ENCODE measurements at places on chromosomes 4 and X.

GRCh38 chrX:18041656-18042055, 179.0 kb downstream of the BEND2 start:
- DNase-seq = no peak

GRCh38 chrX:36908801-36909675, 99.1 kb upstream of the FAM47C start:
- peak; percentile 65 for DNase-seq

DNA sequence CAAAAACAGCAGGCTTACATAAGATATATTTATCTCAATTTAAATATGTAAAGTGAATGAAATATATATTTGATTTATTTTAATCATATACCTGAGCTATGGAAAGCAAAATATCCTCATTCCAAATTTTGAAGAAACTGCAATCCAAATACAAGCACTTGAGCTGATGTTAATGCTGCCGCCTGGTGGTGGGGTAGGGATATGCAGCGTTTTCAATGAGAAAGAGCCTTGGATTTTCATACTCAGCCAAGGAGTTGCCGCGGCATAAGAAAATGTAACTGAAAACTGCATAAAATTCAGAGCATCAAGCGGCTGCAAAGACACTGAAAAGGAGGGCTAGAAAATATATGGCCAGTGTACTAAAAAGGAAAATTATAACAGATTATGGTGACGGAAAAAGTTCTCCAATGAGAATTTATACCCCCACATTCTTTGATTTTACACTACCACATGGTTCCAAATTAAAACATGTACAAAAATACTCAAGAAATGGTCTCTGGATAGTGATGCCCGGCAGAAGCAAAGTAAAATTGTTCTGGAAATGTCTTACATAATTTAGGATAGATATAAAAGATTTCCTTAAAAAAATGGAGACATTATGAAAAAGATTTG, 660.3 kb upstream of the PITX2 start:
- peak; percentile 84 for DNase-seq

DNA sequence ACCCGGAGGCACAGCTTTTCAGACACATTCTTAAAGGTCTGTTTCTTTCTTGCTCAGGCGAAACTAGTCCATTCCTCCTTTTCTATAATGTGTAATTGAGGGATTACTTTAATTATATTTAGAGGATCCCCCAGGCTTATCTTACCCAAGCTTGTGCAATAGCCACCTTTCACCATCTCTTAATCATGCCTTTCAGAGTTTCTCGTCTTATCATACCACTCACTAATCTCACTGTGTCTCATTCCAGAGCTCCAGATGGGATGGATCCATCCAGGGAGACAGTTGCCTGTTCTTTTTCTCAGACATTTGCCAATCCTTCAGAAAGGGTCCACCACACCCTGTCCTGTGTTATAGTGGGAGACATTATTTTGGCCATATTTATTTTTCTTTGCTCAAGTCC, 12.5 kb downstream of the SPARCL1 start:
- DNase-seq = no peak

- no peak for DNase-seq
Observed at GRCh38 chrX:46310815-46311497, 234.3 kb downstream of the ZNF674 start.

DNA sequence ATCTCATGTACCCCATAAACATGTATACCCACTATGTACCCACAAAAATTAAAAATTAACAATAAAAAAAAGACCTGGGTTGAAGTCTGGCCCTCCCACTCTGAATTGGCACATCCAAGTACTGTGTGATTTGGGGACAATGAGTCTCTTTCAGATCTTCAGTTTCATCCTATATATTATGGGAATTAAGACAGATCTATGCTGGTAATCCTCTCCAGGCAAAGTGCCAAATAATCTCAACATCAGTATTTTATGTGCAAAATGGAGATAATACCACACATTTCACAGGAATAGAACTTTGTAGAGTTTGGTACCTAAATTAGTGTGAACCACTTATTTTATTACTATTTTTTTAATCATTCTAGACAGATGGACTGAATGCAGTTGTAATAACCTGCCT, 11.0 kb upstream of the SCD5 start:
- DNase-seq = no peak
